ENCODE measurements at places on chromosomes 4 and X.

- DNase-seq = peak; percentile 40
Observed at GRCh38 chr4:88759039-88759894, 61.6 kb upstream of the NAP1L5 start.

- DNase-seq = no peak
Observed at GRCh38 chr4:177517862-177518261, 75.6 kb upstream of the AGA start.

DNA sequence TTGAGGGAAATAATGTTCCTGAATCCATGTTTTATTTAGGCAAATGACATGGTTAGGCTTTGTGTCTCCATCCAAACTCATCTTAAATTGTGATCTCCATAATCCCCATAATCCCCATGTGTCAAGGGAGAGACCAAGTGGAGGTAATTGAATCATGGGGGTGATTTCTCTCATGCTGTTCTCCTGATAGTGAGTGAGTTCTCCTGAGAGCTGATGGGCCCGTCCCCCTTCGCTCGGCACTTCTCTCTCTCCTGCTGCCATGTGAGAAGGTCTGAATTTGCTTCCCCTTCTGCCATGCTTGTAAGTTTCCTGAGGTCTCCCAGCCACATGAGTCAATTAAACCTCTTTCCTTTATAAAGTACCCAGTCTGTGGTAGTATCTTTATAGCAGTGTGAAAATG lies 563.0 kb upstream of the NR3C2 start:
- no peak for DNase-seq

GRCh38 chr4:110666030-110666429 lies 43.2 kb upstream of the PITX2 start:
- no peak for DNase-seq

- no peak for DNase-seq
Observed at GRCh38 chr4:75555294-75556164, at the start of gene ODAPH. Gene ODAPH, plus strand, starts transcription at chr4:75556066. Its CDS starts 17 bp downstream, at chr4:75556083.

GRCh38 chr4:7009564-7009963 lies 33.6 kb upstream of the TADA2B start:
- DNase-seq = no peak

GRCh38 chrX:100717363-100717762 lies 14.6 kb downstream of the SYTL4 start:
- peak; percentile 76 for DNase-seq

DNA sequence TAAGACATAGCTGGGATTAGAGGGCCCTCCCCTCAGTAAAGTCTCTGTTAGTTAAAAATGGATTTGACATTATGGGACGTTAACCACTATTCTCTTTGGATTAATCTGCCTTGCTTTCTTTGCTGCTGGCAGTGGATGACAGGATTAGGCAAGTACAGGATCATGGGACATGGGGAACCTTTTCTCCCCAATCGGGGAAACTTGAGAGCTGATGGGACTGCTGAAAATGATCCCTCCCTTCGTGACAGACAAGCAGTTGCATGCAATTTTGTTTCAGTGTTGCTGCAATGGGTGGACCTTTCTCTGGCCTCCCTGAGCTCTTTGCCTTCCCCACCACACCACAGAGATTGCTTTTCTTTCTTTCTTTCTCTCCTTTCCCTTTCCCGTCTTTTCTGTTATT lies 120.2 kb upstream of the BANK1 start:
- no peak for DNase-seq

GRCh38 chr4:8085491-8086117 lies 73.0 kb downstream of the ABLIM2 start:
- DNase-seq = no peak

DNA sequence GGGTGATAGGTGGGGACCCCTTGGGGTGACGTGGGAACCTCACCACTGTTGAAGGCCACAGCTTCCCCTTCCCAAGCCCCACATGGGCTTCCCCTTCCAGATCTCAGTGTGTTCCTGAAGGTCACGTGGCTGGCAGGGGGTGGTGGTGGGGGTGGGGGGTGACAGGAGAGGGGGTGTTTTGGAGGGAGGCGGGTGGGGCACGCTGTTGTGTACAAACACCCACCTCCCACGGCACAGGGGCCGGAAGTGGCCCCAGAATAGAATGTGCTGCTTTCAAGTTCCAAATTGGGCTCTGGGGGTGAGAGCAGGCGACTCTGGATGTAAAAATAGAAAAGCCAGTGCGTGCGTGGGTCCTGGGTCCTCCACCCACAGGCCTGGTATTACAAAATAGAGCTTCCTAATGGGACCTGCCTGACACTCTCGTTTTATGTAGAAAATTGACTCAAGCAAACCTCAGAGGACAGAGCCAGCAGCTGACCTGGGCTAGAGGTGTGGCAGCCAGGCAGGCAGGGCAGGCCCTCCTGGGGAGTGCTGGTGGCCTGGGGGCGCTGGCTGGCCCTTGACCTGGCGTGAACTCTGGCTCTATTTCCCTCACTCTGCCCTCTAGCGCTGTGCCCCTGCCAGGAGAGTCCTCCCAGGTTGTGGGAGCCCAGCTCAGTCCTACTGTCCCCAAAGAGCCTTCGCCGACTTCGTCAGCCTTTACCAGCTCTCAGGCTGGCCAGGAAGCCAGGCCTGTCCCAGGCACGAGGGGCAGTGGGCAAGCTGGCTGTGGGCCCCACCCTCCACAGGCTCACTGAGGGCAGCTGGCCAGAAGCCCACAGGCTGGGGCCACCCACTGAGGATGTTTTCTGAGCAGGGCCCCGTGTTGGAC lies 5.4 kb upstream of the SH3BP2 start:
- DNase-seq = no peak

GRCh38 chr4:110139815-110140214 lies 58.6 kb downstream of the ELOVL6 start:
- no peak for DNase-seq

DNA sequence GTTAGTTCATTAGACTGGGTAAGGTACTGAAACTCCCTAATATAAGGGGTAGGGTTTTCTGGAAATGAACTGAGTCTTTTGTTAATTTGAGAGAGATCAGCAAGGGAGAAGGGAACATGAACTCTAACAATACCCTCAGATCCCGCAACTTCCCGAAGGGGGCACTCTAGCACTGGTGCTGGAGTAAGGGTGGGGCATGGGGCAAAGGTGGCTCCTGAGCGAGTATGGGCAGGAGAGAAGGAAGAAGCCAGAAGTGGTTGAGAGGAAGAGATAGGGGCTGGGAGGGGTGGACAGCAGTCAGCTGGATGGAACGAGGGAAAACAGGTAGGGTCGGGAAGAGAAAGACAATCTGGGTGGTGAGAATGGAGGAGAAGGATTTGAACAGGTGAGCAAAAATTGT lies 183.2 kb upstream of the MAGEE2 start:
- no peak for DNase-seq

DNA sequence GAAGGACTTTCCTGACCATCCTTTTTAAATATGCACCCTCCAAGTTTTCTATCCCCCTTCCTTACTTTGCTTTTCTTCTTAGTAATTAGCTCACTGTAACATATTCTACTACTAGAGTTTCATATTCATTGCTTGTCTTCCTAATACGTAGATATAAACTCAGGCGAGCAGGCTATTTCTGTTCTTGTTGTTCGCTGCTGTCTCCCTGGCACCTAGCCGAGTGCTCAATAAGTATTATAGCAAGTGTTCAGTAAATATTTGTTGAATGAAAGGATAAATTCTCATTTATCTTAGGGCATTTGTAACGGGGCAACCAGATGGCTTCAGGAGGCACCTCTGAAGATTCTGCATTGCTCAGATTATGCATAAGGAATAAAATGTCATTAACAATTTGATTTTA lies 6.8 kb upstream of the RHOH start:
- DNase-seq = peak; percentile 71

DNA sequence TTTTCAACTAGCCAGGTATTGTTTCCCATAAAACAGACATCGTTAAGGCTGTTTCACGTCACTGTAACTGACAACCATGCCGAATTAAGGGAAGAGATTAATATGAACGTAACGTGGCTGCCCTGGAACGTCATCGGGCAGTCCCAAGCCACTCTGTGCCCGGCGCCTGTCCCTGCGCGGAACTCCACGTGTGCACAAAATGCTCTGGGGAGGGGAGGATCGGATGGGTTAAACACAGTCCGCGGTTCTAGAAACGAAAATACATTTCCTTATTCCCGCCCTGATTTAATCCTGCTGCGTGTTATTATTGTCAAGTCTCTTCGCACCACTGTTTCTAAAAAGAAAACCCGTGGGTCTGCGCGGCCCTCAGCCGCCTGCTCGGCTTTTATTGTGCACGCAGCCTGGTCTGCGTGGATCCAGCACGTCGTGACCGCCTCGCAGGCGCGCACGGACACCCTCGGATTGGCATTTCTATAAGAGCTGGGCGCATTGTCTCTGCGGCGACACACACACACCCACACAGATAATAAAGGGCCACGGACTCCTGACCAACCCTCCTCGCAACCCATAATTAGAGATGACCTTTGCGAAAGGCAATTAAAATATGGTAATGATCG lies 69.6 kb upstream of the BCOR start:
- DNase-seq = no peak
